Erythroblast (primary cell): ENCODE measurements at places on chromosomes 16 and 17.

DNA sequence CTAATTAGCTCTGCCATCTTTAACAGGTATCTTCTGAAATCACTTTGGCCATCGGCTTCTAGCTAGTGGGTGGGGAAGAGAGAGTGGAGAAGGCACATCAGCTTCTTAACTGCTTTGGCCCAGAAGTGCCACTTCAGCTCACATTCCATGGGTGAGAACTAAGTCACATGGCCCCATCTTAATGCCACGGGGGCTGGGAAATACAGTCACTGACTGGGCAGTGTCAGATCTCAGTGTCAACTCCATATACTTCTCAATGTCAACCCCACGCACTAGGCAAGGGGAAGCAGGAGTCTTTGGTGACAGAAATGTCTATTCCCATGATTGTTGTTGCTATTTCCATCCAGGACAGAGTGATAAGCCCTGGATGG is 29.4 kb downstream of the CCR7 start:
- no peak for DNase-seq

- DNase-seq: no peak
Observed at GRCh38 chr16:81758376-81758775, 20.7 kb upstream of the PLCG2 start.

GRCh38 chr16:77434530-77435271 is at the start of gene ADAMTS18:
Gene ADAMTS18 (minus strand): TSS chr16:77435034. CDS start chr16:77434695, 339 bp downstream.
- DNase-seq: no peak

- peak; percentile 48 for DNase-seq
Observed at GRCh38 chr16:67474551-67475455, 6.2 kb downstream of the ATP6V0D1 start.

DNA sequence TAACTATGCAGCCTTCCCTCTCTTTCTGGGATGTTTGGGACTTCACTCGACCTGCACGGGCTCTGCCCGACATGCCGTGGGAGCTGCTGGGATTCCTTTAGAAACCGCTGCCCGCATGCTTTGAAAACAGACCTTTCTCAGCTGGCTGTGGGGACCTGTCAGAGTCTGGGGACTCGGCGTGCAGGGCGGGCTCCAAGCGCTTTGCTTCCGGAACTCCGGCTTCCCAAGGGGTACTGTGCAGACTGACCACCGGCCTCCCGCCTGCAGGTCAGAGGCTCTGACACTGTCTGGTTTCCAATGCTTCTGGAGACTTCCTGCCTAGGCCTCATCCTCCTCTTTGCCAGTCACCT is 11.8 kb downstream of the PRSS27 start:
- DNase-seq: no peak

GRCh38 chr17:43734376-43734775 is 24.2 kb downstream of the SOST start:
- no peak for DNase-seq

GRCh38 chr16:88103011-88103410 is 151.8 kb downstream of the BANP start:
- DNase-seq: no peak
